ENCODE measurements at places on chromosomes 7 and 10. TPM values are rescaled to one million over a fixed set of nuclear protein-coding genes. Genes with fewer than 3 reads are reported as not detected.

GRCh38 chr10:53997953-53998352, 803.1 kb downstream of the PCDH15 start:
- no peak for DNase-seq

GRCh38 chr10:13190816-13191215, 29.5 kb downstream of the MCM10 start:
- DNase-seq = no peak

Gene PLEKHS1
- not detected for total RNA-seq

DNA sequence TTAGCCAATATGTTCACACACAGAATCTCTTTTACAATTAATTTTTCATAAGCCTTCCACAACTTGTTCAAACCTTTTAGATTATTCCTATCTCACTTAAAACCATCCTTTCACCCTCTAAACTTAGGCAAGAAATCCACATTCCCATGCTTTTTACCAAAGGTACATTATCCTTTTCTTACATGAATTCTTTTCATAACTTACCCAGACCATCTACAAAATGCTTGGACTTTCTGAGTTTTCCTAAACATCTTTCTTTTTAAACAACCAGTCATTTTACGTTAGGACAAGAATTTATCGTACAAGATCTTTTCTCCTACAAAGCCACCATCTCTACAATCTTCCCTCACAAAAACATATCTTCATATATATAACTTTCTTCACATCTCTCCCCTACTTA, 18.8 kb upstream of the GARS1 start:
- DNase-seq = no peak

Gene AKR1C4
- not detected for total RNA-seq

GRCh38 chr7:122363144-122363543, 58.6 kb upstream of the FEZF1 start:
- DNase-seq = no peak

- no peak for DNase-seq
Observed at GRCh38 chr10:12873172-12873571, 128.3 kb downstream of the CCDC3 start.

Gene SPDYE6
- total RNA-seq = not detected

GRCh38 chr10:11358011-11358410, 253.4 kb downstream of the USP6NL start:
- no peak for DNase-seq

DNA sequence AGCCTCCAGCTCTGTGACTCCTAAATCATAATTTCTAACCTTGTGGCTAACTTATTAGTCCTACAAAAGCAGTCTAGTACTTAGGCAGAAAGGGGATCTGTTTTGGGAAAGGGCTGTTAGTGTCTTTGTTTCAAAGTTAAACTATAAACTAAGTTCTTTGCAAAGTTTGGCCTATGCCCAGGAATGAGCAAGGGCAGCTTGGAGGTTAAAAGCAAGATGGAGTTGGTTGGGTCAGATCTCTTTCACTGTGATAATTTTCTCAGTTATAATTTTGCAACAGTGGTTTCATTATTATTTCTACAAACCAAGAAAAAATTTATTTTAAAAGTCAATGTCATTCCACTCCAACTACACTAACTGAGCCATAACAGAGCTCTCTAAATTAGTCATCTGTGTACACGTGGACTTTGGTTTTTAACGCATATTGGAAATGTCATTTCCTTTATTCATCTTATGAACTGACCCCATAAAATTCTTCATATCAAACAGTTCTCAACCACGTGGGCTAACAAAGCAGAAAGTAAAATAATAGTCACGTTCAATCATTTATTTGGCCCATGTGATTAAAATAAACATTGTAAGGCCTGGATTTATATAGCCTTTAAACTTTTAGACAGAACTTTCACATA, 143.2 kb upstream of the C7orf33 start:
- DNase-seq = no peak

- DNase-seq = no peak
Observed at GRCh38 chr7:6392712-6393666, 54.8 kb downstream of the DAGLB start.

Gene PTPRZ1
- total RNA-seq = 180 TPM

All from cerebellum (tissue), 4 donors.